Sciatic nerve (tissue), 2 donors: ENCODE measurements at places on chromosomes 11 and 22. TPM values are rescaled to one million over a fixed set of nuclear protein-coding genes. Genes with fewer than 3 reads are reported as not detected.

Gene SULT4A1
- total RNA-seq, result 0.27 TPM

Gene NCR3LG1
- 2.1 TPM for total RNA-seq

Gene MAP6
- 10.7 TPM for total RNA-seq

Gene OR2AT4
- 2.0 TPM for total RNA-seq

Gene VSTM5
- total RNA-seq, result 1.4 TPM

Gene GPHA2
- not detected for total RNA-seq

Gene ZNRF3
- 12.9 TPM for total RNA-seq

Gene RAG2
- total RNA-seq, result not detected

Gene PSMD13
- 79.4 TPM for total RNA-seq

Gene OR10D3
- not detected for total RNA-seq

Gene PYGM
- total RNA-seq, result 8.1 TPM

Gene CLNS1A
- 111 TPM for total RNA-seq

Gene C22orf15
- 0.49 TPM for total RNA-seq

Gene IFTAP
- total RNA-seq, result 21.0 TPM

Gene IL18
- total RNA-seq, result 20.3 TPM

Gene SMC1B
- total RNA-seq, result not detected

Gene USH1C
- not detected for total RNA-seq

Gene HBG2
- total RNA-seq, result 6.1 TPM

Gene MOGAT2
- 0.18 TPM for total RNA-seq

Gene OR51L1
- not detected for total RNA-seq

Gene SEC14L2
- total RNA-seq, result 20.8 TPM

Gene PGA5
- not detected for total RNA-seq

Gene E2F8
- total RNA-seq, result 0.13 TPM

Gene TBRG1
- 38.8 TPM for total RNA-seq

Gene KIRREL3
- 0.09 TPM for total RNA-seq
